ENCODE measurements at places on chromosomes 3 and 15.

DNA sequence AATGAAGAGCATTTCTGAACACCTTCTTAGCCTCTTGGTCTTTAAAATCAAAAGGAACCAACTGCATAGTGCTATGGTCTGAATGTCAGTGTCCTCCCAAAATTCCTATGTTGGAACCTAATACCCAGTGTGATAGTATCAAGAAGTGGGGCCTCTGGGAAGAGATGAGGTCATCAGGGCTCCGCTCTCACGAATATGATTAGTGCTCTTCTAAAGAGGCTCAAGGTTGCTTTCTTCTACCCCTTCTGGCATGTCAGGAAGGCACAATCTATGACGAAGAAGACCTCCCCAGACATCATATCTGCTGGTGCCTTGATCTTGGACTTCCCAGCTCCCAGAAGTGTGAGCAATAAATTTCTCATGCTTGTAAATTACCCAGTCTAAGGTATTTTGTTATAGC, 209.5 kb downstream of the MAGI1 start:
- H3K27ac ChIP-seq = no peak overlapping the region
- DNase-seq = no peak
- no peak overlapping the region for H3K4me3 ChIP-seq
- H3K4me1 ChIP-seq = no peaks in the 10 kb centered on the region

DNA sequence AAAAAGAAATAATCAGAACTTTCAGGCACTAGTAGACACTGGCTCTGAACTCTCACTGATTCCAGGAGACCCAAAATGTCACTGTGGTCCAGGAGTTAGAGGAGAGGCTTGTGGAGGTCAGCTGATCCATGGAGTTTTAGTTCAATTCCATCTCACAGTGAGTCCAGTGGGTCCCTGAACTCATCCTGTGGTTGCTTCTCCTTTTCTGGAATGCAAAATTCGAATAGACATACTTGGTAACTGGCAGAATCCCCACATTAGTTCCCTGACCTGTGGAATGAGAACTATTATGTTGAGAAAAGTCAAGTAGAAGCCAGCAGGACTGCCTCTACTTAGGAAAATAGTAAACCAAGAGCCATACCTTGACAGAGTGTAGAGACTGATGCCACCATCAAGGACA, 87.3 kb upstream of the OXTR start:
- peaks cover 5% of the 10 kb centered on the region for H3K36me3 ChIP-seq
- no peak overlapping the region for H3K4me3 ChIP-seq
- H3K4me1 ChIP-seq = no peaks in the 10 kb centered on the region
- H3K27me3 ChIP-seq = no peaks in the 10 kb centered on the region
- no peak for DNase-seq
- H3K27ac ChIP-seq = no peak overlapping the region

- no peaks in the 10 kb centered on the region for H3K36me3 ChIP-seq
- no peak overlapping the region for H3K4me3 ChIP-seq
- no peaks in the 10 kb centered on the region for H3K4me1 ChIP-seq
Measured at GRCh38 chr15:34349769-34350168, 6.7 kb downstream of the NUTM1 start.

- no peak for DNase-seq
- no peak overlapping the region for H3K27ac ChIP-seq
- H3K36me3 ChIP-seq = peaks cover 4% of the 10 kb centered on the region
- H3K27me3 ChIP-seq = peaks cover 10% of the 10 kb centered on the region
- H3K4me3 ChIP-seq = no peak overlapping the region
Measured at GRCh38 chr3:120496278-120497002, 45.6 kb upstream of the FSTL1 start.

- no peaks in the 10 kb centered on the region for H3K27me3 ChIP-seq
- H3K36me3 ChIP-seq = no peaks in the 10 kb centered on the region
- DNase-seq = no peak
- no peak overlapping the region for H3K4me3 ChIP-seq
Measured at GRCh38 chr3:66023738-66024385, 14.9 kb downstream of the MAGI1 start.

GRCh38 chr3:94532951-94533350, 470.1 kb downstream of the NSUN3 start:
- DNase-seq = no peak
- no peaks in the 10 kb centered on the region for H3K4me1 ChIP-seq
- no peak overlapping the region for H3K4me3 ChIP-seq
- no peaks in the 10 kb centered on the region for H3K36me3 ChIP-seq
- no peak overlapping the region for H3K27ac ChIP-seq
- no peaks in the 10 kb centered on the region for H3K27me3 ChIP-seq

GRCh38 chr3:154759966-154760365, 320.2 kb upstream of the MME start:
- no peaks in the 10 kb centered on the region for H3K27me3 ChIP-seq
- H3K4me3 ChIP-seq = no peak overlapping the region
- no peaks in the 10 kb centered on the region for H3K4me1 ChIP-seq
- no peaks in the 10 kb centered on the region for H3K36me3 ChIP-seq
- DNase-seq = no peak

DNA sequence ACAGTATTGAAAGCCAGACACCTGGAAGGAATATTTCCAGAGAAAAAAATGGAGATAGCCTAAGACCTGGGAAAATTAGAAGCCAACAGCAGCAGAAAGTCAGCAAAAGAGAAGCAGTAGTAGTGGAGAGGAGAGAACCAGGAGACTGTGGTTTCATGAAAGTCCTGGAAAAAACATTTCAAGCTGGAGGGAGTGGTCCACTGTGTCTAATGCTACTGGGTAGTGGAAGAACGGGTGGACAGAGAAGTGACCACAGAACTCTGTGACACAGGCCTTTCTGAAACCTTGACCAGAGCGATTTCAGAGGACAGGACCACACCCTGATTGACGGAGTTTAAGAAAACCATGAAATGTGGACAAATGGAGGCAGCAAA, 15.3 kb upstream of the SH3BP5 start:
- peaks cover 76% of the 10 kb centered on the region for H3K4me1 ChIP-seq
- DNase-seq = no peak
- H3K4me3 ChIP-seq = peak overlapping the region; percentile 82
- H3K27ac ChIP-seq = peak overlapping the region; percentile 80
- peaks cover 17% of the 10 kb centered on the region for H3K36me3 ChIP-seq

DNA sequence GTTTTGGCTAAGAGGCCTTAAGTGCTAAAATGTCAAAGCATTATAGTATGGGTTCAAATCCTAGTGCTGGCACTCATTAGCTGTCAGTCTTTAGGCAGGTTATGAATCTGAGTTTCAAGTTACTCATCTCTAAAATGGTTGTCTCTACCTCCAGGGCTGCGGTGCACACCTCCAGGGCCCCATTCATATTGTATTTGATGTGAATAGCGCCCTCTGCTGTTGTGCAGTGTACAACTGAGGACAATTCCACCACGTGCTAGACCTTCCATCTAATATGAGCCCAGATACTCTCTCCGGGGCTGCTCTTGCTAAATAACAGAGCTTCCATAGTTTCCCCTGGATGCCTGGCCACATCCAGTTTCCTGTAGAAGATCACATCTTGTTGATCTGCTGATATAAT, 54.3 kb downstream of the OXNAD1 start:
- no peak overlapping the region for H3K4me3 ChIP-seq
- no peak overlapping the region for H3K27ac ChIP-seq
- no peak for DNase-seq
- peaks cover 26% of the 10 kb centered on the region for H3K36me3 ChIP-seq
- H3K27me3 ChIP-seq = no peaks in the 10 kb centered on the region

DNA sequence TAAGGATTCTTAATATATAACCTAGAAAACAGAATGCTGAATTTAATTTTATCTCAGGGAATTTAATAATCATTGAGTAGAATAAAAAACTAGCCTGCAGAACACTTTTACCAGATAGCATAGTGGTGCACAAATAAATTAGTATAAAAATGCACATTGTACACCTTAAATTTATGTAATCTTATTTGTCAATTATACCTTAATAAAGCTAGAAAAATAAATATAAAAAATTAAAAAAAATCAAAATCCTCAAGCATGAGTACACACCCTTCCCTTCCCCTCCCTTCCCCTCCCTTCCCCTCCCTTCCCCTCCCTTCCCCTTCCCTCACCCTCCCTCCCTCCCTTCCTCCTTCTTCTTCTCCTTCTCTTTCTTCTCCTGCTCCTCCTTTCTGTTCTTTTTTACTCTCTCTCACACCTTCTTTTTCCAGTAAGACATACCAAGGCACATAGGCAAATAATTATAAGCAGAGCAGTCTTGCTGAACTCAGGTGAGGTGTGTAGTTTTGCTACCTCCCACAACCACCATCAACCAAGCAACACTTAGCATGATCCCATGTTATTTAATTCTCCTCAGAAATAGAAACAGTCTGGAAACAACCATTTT, 1395.0 kb downstream of the ZPLD1 start:
- H3K27me3 ChIP-seq = no peaks in the 10 kb centered on the region
- H3K4me1 ChIP-seq = no peaks in the 10 kb centered on the region
- no peak overlapping the region for H3K4me3 ChIP-seq
- H3K27ac ChIP-seq = no peak overlapping the region
- no peak for DNase-seq

- H3K4me1 ChIP-seq = no peaks in the 10 kb centered on the region
- no peak overlapping the region for H3K27ac ChIP-seq
- DNase-seq = no peak
- H3K4me3 ChIP-seq = no peak overlapping the region
- peaks cover 14% of the 10 kb centered on the region for H3K27me3 ChIP-seq
Measured at GRCh38 chr3:126339466-126339865, 17.7 kb downstream of the KLF15 start.

Measured in naive B cell (primary cell).